ENCODE measurements at places on chromosomes 1 and 21.

GRCh38 chr1:42784946-42785693 lies at the start of gene TMEM269:
TMEM269 (plus strand) TSS chr1:42784991; CDS start chr1:42789894, 4,903 bp downstream.
- peak; percentile 60 for DNase-seq

DNA sequence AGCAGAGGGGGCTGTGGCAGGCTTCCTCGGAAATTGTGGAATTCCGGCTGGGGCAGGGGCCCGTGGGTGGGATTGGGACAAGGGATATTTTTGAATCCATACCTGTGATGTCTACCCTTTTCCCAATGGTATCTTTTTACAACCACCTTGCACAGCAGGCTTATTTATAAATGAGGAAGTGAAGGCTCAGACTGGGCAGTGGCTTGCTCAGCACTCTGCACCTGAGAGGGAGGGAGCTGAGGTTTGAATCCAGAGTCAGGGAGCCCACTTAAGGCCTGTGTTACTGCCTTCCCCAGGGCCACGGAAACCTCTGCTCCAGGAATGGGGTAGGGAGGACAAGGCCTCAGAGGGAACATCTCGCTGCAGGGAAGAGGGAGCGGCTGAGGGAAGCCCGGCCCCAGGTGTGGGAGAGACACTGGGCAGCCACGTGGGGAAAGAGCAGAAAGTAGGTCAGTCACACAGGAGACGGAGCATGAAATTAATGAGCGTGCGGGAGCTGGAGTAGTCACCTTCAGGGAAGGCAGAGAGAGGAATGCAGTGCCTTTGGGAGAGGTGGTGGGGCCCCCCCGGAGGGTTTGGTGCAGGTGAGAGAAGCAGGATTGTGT lies 35.4 kb upstream of the SCMH1 start:
- DNase-seq: no peak

DNA sequence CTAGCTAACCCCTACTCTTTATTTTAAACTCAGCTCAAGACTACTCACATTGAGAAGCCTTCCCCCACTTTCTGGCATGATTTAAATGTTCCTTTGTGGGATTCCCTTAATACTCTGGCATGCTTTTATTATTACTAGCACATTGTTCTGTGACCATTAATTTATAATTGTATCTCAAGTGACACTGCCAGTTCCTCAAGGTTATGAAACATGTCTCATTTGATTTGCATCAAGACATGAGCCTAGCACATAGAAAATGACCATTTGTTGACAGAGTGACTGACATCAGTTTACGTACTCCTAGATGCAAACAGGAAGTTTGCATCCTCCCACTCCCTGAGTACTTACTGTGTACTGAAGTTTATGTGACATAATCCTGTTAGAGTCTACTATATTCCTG lies 15.2 kb downstream of the RGS4 start:
- no peak for DNase-seq

- DNase-seq: no peak
Observed at GRCh38 chr1:193707271-193708021, 521.0 kb upstream of the B3GALT2 start.

DNA sequence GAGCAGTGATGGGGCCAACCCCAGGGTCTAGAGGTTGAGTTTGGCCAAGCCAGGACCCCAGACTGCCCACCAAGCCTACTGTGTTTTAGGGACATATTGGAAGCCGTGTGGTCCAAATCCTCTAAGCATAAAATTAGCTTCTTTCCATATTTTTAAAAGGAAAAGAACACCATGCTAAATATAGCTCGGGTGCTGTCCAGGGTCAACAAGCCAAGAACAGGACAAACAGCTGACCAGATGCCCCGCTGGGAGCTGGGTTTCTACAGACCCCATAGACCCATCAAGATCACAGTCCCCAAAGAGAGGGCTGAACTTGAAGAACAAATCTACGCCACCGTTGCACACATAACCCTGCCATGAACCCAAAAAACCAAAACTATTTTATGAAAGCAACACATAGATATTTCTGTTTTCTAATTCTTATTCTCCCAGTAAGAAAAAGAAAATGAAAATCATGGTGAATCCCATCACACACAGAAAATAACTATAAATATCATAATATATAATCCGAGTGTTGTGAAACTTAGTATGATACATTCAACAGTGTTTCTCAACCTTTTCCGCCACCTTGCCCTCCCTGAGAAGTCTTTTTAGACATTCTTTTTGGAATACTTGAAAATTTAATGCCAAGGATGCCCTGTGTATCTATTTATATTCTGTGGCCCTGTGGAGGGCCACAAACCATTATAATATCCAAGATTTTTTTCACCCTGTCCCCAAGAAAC lies 36.2 kb upstream of the FHAD1 start:
- DNase-seq: no peak

DNA sequence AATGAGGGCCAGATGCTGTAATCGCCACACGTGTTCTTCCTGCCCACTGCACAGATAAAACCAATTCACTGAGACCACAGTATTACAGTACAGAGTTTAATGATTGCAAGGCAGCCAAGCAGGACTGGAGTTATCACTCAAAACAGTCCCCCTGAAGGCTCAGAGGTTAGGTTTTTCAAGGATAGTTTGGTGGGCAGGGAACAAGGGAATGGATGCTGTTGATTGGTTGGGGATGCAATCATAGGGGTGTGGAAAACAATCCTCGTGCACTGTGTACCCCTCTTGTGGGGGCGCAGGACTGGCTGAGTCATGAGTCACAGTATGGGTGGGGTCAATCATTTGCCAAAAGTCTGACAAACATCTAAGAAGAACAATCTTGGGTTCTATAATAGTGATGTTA lies 12.4 kb upstream of the USP1 start:
- DNase-seq: peak; percentile 40

Data from AG20443 (cell line).